Sigmoid colon (tissue), 7 donors: ENCODE measurements at places on chromosomes 5 and 9. TPM values are rescaled to one million over a fixed set of nuclear protein-coding genes. Genes with fewer than 3 reads are reported as not detected.

ZNF618 gene
- total RNA-seq: 8.0 TPM

GRCh38 chr5:50767588-50767987, 101.2 kb downstream of the PARP8 start:
- DNase-seq: no peak

DNA sequence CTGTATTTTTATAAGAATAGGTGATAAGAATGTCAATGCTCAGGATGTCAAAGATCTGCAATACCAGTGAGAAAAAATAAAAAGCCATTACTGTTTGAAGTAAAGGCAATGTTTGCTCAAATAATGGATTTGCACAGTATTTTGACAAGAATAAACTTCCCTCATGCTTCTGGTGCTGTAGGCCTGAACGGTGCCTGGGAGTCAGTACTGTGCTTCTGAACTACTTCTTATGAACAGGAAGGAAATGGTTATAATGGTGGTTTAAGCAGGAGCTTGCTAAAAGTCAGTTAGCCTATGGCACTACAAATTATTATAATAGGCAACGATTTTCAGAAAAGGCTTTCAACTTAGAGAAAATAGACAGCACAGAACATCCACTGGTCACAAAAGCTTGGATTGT, 548.3 kb upstream of the CDH18 start:
- no peak for DNase-seq

CDH9 gene
- total RNA-seq: 0.81 TPM

- DNase-seq: no peak
Observed at GRCh38 chr5:112583166-112583565, 154.5 kb upstream of the APC start.

UGT3A2 gene
- 0.68 TPM for total RNA-seq

CNTFR gene
- 8.9 TPM for total RNA-seq

DNA sequence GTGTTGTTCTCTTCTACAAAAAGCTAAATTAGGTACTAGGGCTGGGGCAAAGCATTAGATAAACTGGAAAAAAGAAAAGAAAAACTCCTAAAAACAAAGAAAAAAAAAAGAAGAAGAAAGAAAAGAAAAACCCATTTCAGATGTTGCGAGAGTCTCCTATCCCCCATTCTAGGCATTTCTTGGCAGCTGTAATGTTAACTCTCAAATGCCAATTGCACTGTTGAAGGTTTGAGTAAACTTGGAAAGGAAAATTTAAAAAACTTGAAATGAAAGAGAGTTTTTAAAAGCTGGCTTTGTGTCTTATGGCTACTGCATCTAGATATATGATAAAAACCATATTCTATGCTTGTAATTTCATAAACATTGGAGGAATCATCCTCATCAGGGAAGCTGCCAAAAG, 34.6 kb upstream of the CTSV start:
- no peak for DNase-seq

GRCh38 chr5:158691631-158692255, 408.0 kb downstream of the EBF1 start:
- no peak for DNase-seq

DNA sequence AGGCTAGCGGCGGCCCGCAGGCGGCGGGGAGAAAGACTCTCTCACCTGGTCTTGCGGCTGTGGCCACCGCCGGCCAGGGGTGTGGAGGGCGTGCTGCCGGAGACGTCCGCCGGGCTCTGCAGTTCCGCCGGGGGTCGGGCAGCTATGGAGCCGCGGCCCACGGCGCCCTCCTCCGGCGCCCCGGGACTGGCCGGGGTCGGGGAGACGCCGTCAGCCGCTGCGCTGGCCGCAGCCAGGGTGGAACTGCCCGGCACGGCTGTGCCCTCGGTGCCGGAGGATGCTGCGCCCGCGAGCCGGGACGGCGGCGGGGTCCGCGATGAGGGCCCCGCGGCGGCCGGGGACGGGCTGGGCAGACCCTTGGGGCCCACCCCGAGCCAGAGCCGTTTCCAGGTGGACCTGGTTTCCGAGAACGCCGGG, 253 bp downstream of the SLC12A2 start:
- peak; percentile 84 for DNase-seq

THG1L gene
- 23.9 TPM for total RNA-seq

DNA sequence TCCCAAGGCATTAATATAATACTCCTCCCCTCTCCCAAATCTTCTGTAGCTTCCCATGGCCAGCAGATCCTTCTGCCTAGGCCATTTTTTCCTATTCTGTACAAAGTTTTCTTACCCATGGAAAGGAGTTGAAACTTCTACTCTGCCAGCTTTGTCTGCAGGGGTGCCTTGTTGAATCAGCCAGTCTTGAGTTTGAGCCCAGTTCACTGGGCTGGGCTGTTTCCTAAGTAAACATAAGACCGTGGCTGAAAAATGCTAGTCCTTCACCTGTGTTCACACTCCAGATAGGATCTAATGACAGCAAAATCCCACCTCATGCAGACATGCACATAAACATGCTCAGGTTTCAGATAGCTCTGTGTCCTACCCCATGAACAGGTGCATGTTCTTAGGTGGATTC, 10.4 kb downstream of the TEX48 start:
- DNase-seq: no peak

GRCh38 chr5:126982926-126983873, 47.2 kb downstream of the MARCHF3 start:
- DNase-seq: no peak
